CD4-positive, alpha-beta T cell treated with Interleukin-1 beta for 1 hour (primary cell): ENCODE measurements at places on chromosomes 11 and 22.

DNA sequence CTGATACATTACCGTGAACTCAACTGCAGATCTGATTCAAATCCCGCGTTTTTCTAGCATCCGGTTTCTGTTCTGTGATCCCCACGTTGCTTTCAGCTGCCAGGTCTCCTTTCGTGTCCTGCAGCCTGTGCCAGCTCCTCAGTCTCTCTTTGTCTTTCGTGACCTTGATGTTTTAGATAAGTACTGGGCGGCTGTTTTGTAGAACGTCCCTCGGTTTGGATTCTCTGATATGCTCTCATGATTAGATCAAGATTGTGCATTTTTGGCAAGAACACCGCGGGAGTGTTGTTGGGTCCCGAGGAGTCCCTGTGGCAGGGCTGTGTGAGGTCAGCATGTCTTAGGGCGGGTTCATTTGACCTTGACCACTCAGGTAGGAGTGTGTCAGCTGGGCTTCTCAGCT lies 38.6 kb downstream of the KCNQ1 start:
- DNase-seq = no peak

GRCh38 chr11:8826901-8827560 lies 84.0 kb upstream of the AKIP1 start:
- DNase-seq = no peak

GRCh38 chr11:125233116-125233515 lies 68.6 kb downstream of the PKNOX2 start:
- DNase-seq = no peak

DNA sequence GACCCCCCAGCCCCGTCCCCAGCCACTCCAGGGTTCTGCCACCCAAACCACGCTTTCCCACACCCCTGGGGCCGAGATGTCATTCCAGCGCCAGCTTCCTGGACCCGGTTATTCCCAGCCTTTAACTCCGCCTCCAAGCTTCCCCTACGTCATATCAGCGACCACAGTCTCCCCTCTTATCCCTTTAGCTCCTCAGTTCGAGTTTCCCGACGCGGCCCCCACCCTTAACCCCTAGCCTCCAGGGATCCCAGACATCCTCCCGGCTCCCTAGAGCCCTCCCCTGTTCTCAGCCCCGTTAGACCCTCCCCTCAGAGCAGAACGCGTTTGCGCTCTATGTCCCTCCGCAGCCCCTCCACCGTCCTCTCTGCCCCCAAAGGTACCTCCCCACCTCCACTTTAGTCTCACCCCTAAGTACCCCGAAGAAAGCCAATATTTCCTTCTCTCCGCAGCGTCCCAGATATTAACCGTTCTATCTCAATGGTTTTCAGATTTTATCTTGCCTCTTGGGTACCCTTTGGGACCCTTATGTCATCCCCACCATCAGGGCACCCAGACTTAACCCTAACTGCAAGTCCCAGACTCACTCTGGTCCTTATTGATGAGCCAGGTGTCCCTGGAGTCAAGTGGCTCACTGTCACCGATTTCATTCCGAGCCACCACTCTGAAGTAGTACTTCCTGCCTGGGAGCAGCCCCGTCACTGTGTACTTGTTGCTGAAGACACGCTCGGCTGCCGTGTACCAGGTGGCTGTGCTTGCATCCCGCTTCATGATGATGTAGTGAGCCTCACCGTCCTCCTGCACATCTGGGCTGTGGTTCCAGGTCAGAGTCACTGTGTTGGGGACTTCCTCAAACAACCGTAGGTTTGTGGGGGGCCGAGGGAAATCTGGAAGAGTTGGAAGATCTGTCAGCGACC lies 8.0 kb downstream of the TMEM86A start:
- peak; percentile 73 for DNase-seq

DNA sequence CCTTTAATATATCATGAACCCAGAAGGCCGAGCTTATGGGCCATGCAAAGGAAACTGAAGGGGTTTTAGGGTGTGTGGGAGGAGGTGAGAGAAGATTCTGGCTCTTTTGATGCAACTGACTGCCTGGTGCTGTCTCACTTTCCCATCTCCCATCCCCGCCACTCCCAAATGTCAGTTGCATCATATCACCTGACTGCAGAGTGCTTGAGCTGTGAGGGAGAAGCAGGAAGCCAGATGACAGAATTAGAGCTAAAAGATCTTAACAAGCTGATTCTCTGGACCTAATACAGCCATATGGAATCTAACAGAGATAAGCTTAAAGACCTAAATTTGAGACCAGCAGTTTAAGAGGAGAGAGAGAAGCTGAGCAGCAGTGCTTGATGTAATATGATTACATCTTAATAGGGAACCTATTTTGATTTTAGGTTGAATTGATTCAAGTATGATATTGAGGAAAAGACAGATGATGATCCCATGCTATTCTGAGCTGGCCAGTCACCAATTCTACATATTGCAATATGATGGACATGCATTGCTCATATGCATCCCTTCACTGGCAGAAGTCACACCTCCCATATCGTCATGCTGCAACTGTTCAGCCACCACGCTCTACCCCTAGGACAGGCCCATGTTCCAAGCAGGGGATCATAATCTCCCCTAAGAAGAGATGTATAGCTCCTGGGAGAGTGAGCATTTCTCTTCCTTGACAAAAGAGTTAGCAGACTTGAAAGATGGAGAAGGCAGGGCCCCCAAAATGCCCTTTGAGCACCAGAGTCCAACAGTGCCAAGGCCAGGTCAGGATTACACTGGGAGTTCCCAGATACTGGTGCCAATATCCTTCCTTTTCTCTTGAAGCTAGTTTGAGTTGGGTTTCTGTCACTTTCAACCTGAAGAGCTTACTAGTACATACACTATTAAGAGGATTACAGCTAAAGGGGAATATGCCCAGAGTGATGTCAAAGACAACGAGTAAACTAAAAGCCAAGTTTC lies 44.9 kb downstream of the PLEKHA7 start:
- no peak for DNase-seq

DNA sequence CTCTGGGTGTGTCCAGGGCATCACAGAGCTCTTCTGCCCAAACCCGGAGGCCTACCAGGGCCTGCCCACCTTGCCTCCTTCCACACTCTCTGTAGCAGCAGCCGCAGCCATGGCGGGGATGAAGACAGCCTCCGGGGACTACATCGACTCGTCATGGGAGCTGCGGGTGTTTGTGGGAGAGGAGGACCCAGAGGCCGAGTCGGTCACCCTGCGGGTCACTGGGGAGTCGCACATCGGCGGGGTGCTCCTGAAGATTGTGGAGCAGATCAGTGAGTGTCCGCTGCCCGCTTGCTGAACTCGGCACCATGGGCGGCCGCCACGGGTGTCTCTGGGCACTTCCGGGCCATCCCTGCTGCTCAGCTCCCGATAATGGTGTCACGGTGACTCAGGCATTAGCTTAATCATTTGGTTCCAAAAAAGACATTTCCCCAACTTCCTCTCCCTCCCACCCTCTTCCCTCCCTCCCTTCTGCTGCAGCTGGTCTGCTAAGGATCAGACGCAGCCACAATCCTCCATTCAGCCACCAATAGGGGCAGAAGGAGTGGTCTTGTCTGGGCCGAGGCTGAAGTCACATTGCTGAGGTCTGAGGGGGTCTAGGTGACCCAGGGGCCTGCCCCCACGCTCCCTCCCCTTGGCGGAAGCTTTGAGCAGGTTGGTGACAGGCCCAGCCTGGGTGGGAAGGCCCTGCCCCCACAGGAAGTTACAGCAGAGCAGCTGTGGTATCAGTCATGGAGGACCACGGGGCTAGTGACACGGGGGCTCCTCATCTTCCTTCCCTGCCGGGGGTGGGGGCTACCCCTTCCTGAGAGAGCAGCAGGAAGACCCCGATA lies 950 bp downstream of the FERMT3 start:
- peak; percentile 82 for DNase-seq
